ENCODE measurements at places on chromosomes 12 and 14.

DNA sequence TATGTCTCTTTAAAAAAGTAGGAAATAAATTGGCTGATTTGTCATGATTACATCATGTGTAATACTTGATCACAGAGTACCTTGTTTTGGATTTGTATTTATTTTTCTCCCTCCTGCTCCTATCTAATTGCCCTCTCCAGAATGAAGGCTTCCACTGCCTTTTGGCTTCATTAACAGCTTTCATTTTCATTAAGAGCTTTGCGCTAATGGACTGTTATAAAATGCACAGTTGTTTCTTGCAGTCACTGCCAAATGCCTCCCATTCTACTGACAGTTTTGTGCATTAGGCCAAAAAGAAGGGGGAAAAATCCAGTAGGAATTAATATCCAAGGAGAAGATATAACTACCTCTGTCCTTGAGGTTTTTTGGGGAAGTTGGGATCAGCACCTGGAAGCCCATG, 159.2 kb downstream of the NRXN3 start:
- DNase-seq, result no peak

DNA sequence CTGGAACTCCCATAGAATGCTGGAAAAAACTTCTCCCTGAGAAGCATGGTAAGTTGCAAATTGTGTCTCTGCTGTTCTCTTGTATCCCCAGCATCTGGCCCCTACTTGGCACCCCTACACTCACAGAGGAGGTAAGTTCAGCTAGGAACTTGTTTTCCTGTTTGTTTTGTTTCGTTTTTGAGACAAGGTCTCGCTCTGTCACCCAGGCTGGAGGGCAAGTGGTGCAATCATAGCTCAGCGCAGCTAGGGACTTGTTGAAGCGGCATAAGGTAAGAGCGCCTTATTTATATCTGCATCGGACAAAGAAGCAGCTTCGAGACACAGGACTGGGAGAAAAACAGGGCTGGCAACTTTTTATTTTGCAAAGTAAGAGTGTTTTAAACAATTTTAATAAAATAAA, 18.5 kb upstream of the ANO2 start:
- no peak for DNase-seq

DNA sequence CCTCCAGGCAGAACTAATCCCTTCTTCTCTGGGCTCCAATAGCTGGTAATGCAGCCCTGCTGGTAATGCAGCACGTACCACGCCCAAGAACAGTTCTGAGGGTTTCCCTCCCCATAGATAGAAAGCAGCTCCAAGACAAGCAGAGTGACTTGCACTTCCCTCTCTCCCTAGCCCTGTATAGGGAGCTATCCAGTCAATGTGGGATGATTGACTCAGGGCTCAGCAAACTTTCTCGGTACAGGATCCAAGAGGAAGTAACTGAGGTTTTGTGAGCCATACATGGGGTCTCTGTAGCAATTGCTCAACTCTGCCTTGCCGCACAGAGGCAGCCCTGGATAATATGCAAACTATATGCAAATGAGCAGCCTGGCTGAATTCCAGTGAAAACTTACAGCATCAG, 15.5 kb upstream of the FKBP4 start:
- DNase-seq, result no peak

DNA sequence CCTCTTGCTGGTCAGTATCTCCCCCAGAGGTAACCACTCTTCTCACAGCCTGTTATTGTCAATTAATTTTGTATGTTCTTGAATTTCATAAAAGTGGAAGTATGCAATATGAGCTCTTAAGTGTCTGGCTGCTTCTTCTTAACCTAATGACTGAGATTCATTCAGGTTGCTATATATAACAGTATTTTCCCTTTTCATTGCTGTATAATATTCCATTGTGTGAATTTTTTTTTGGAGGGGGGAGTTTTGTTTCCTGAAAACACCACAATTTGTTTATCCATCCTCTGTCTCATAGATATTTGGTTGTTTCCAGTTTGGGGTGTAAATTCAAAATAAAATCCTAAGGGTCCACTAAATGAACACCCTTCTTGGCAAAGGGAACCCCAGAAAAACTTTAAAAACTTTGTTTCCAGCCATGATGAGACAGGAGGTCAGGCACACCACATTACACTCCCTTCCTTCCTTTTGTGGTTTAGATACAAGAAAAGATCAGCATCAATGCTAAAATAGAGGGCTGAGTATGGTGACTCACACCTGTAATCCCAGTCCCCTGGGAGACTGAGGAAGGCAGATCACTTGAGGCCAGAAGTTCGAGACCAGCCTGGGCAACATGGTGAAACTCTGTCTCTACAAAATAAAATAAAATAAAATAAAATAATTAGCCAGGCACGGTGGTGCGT, 4.1 kb upstream of the DAO start:
- no peak for DNase-seq

GRCh38 chr12:76329159-76329558, 19.1 kb downstream of the BBS10 start:
- DNase-seq, result peak; percentile 83

DNA sequence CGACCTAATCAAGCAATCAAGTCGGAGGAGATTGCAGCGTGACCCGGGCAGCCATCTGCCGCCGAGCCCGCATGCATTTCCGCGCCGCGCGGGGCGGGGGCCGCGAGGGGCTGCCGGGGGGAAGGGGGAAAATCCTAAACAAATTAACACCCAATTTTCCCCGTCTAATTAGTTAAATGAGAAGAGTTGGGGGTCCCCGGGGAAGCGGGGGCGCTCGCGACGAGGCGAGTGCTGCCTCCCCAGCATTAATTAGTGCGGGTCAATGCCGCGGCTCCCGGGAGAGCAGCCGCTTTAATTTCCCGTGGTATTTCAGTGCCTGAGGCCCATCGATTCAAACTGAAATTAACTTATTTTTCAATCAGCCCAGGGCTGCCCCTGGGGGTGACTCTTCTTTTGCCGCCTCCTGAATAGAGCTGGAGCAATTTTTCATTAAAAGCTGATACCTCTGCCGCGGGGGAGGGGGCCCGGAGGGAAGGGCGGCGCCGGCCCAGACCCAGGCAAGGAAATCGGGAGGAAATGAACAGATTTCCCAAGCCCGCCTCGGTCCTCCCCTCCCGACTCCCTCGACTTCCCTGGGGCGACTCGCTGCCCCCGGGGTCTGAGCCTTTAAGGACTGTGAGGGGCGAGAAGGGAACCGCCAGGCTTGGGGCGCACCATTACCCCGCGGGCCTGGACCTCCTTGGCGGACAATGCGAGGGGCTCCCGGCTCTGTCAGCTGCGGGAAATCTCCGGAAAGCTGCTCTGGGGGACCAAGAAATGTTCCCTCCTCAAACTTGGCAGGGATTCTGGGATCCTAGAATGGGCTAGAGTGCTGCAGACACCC, 18.9 kb downstream of the VSX2 start:
- no peak for DNase-seq

DNA sequence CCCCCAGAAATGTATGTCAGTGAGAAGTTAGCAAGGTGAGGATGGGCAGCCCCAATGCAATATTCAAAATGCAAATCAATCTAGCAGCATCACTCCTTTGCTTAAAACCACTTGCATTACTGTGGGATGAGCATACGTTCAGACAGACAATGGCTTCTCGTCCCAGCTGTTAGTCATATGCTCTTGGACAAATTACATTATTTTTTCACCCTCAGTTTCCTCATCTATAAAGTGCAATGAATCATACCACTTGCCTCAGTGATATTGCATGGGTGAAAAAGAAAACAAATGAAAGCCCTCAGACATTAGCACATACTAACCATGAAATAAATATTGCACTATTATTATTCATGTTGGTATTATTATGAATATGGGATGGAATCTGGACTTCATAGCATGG, 132.3 kb downstream of the C12orf75 start:
- no peak for DNase-seq

DNA sequence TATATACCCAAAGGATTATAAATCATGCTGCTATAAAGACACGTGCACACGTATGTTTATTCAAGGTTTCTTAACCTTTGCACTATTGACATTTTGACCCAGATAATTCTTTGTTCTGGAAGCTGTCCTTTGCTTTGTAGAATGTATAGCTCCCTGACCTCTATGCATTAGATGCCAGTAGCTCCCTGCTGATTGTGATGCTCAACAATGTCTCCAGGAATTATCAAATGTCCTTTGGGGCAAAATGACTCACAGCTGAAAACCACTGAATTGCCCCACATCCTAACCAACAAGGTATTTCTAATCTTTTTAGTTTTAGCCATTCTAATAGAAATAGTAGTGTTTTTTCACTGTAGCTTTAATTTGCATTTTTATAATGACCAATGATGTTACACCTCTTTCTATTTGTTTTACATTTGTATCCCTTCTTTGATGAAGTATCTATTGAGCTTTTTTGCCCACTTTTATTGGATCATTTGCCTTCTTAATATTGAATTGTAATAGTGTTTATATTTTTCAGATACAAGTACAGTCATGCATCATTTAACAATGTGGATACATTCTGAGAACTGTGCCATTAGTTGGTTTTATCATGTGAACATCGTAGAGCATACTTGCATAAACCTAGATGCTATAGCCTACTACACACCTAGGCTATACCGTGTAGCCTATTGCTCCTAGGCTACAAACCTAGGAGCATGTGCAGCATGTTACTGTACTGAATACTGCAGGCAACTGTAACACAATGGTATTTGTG, 10.4 kb upstream of the NOPCHAP1 start:
- no peak for DNase-seq

DNA sequence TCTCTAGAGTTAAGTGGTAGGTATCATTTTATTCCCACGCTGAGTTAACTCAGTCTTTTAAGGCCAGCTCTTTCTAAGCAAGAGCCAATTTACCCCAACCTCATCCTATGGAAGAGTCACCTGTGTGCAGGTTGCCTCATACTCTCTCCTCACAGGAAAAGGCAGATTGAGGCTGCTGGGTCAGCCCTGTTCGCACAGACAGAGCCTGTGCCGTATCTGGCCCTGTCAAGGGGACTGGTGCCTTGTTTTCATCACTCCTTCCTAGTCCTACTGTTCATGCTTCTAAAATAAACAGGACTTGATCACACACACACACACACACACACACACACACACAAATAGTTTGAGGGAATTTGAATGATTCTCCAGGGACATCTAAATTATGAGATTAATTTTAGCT, 285.0 kb downstream of the SLC6A15 start:
- no peak for DNase-seq

GRCh38 chr12:85627584-85627983, 208.6 kb downstream of the RASSF9 start:
- peak; percentile 57 for DNase-seq

- DNase-seq, result no peak
These were observed 851 bp downstream of the HSP90B1 start for GRCh38 chr12:103930787-103931735.

- no peak for DNase-seq
These were observed 10.9 kb upstream of the PCNX1 start for GRCh38 chr14:70896317-70896716.
